ENCODE measurements at places on chromosomes 11 and 22.
A peak's percentile ranks its signal among the peaks of the same experiment; 100 is the strongest.

DNA sequence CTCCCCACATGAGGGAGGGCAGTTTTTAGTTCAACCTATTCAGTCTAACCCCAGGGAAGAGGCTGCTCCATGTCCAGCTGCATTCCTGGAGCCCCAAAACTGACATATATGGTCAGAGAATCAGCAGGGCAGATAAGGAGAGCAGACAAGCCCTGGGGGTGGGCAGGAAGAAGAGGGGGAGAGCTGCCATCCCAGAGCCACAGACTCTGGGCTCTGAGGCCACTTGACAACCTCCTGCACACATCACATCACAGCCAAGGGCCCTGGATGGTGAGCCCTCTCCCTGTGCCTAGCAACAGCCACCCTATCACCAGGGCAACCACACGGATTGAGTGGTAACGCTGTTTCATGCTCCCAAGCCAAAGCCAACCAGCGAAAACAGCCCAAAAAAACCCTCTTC is 3.1 kb downstream of the ARHGAP1 start:
- DNase-seq: no peak

- no peak for DNase-seq
These were observed 5.9 kb downstream of the GNG3 start for GRCh38 chr11:62713343-62713742.

GRCh38 chr11:38226684-38227083 is 1628.6 kb upstream of the RAG2 start:
- no peak for DNase-seq

DNA sequence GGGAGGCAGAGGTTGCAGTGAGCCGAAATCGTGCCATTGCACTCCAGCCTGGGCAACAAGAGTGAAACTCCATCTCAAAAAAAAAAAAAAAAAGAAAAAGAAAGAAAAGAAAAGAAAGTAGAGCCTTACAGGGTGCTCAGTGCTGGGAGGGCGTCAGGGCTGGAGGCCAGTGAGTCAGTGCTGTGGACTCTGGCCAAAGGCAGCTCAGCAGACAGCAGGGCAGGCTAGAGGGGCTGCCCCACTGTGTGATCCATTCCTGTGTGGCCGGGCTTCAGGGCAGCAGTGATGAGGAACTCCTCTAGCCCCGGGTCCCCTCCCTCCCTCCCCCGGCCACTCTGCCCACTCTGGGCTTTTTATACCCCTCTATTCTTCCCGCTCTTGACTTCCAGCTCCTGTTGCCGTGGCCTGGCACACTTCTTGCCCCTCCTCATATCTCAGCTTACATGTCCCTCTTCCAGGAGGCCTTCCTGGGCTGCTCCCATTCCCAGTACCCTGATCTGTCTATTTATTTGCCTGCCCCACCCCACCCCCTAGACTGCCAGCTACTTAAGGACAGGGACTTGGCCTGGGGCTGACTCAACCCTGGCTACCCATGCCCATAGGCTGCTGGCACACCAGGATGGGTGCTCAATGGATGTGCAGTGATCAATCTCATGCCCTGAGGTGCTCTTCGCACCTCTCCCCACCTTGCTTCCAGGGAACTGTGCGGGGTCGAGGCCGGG is 10.1 kb downstream of the SYT12 start:
- no peak for DNase-seq

GRCh38 chr22:40187389-40187788 is 9.7 kb downstream of the TNRC6B start:
- DNase-seq: no peak

DNA sequence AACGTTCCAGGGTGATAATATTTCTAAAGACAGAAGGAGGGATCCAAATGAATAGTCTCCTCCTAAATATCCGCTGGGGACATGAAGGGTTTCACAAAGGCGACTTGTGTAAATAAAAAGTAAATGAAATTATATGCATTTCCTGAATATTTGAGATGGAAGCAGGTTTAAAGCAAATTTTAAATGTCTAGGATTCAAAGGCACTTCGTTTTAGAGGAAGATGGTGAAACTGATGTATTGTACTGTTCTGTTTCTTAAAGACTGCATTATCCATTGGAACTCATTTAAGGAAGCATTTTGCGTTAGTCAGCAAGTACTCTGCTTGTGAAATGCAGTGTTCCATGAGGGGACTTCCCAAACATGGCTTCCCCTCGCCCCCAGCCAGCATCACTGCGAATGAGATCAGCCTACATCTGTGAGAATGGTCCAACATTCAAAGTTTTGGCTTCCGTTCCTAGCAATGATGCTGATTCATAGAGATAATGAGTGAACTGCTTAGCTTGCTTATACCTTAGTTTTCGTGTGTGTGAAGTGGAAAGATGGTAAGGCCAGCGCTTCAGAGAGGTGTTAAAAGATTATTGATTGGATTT is 1.5 kb downstream of the RAB39A start:
- DNase-seq: peak; percentile 8
